GM13976 (cell line): ENCODE measurements at places on chromosomes 5 and 9.

- no peak for DNase-seq
Observed at GRCh38 chr9:76321195-76321828, 72.9 kb downstream of the RFK start.

DNA sequence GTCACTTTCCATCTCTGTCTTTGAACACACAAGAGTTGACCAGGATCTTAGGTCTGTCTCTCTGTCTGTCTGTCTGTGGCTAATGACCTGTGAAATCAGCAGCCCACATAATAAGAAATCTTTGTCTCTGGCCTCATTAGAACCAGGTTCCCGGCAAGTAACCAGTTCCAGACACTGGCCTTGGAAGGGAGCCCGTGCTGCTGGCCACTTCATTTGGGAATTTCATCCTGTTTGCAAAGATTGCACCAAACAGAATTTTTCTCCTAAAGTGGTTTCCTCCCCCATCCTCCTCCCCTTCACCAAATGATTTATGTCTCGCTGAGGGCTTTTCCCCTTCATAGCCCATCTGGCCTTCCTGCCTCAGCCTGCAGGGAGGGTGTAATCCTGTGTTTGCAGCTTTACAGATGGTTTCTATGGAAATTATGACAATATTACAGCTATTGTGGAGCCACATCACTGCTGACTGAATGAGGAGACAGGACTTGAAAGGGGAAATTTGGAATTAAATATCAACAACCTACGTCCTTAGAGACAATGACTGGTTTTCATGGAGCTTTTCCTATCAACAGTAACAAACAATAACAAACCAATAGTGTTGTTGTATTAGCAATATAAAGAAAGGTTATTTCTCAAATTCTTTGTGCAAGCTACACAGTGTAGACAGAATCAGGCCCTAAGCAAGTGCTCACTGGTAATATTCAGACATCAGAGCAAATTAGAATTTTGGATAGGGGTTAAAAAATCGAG, 25.7 kb downstream of the DPYSL3 start:
- DNase-seq, result no peak

DNA sequence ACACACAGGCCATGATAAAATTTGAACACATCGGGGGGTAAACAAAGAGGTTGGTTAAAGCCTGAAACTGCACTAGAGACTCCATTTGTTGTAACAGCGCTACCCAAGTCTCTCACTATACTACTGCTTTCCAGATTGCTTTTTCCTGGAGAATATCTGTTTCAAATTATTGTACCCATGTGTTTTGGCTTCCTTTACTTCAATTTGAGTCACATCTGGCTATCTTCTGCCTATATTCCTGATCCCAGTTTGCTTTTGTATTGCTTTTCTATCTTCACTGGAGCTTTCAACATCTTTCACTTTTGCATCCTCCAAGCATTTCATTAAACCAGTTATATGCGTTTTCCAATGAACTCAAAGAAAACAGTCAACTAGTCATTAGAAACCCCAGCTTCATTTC, 404.7 kb downstream of the MLLT3 start:
- no peak for DNase-seq

DNA sequence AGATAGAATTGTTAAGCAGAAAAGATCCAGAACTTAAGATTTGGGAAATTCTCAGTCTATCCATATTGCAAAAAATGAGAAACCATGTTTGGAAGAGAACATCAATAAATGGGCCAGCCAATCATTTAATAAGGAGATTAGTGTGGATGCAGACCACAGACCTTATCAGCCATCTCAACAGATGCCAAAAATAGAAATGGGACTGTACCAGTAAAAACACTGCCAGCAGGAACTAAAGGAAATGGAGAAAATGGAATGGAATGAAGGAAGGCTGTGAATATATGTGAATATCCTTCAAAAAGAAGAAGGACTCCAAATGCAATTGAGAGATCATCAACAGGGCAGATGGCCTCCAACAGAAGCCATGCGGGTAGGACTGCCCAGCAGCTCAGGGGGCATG, 52.7 kb upstream of the ZNF618 start:
- no peak for DNase-seq

- DNase-seq, result no peak
Observed at GRCh38 chr9:79264511-79265355, 307.0 kb upstream of the TLE4 start.

- DNase-seq, result no peak
Observed at GRCh38 chr9:93107825-93108161, 11.8 kb downstream of the CARD19 start.

DNA sequence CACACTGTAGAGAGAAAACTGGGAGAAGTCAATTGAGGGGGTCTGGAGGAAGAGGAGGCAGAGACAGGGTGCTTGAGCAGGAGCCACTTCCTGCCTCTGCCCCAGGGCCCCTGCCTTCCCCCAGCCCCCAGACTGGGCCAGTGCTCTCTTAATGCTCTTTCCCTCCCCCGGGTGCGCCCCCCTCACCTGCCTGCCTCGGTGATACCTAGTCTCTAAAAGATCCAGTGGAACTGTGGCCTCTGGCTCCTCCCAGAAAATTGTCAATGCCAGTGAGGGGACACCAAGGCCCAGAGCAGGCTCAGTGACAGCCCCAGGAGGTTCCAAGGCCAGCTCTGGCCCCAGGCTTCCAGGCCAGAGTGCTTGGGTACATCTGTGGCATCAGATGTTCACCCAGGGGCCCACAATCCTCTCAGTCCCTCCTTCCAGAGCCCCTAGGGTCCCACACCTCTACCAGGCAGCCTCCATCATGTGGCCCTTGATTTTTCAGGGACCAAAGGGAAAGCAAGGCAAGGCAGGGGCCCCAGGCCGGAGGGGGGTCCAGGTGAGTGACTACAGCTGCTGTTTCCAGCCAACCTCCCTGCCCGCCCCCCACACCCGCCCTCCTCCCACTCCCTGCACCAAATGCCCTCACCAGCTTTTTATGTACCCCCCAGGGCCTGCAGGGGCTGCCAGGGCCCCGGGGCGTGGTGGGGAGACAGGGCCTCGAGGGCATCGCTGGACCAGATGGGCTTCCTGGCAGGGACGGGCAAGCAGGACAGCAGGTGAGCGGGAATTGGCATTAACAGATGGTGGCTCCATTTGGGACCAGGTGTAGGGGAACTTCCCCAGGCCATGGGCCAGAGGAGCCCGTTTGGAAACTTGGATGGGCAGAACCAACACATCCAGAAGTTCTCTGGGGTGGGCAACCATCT, 33.1 kb upstream of the ORM1 start:
- DNase-seq, result no peak

GRCh38 chr9:27276193-27277030, 20.5 kb downstream of the EQTN start:
- peak; percentile 55 for DNase-seq

DNA sequence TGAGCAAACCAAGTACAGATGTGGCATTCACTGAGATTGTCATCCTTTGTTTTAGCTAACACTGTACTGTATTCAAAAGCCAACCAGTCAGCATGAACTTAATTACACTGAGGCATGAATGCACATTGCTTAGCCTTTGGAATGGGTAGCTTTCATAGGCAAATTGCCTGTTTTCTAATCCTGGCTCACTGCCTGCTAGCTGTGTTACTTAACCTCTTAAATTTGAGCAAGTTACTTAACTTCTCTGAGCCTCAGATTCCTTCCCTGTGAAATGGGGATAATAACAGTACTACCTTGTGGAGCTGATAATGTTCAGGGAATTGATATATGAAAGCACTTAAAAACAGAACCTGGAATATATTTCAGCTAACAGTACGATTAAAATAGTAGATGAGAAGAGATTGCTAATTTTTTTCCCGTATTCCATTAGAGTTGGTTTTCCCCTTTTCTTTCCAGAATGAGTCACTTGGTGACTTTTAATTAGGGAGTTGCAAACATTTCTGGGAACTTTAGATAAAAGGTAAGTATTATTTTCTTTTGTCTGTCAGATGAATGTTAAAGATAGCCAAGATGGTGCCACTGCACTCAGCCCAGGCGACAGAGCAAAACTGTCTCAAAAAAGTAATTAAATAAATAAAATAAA, 43.9 kb downstream of the ARRDC3 start:
- no peak for DNase-seq

- DNase-seq, result no peak
Observed at GRCh38 chr9:132283863-132284262, 70.9 kb downstream of the SETX start.
